ENCODE measurements at places on chromosomes 12 and 14.

DNA sequence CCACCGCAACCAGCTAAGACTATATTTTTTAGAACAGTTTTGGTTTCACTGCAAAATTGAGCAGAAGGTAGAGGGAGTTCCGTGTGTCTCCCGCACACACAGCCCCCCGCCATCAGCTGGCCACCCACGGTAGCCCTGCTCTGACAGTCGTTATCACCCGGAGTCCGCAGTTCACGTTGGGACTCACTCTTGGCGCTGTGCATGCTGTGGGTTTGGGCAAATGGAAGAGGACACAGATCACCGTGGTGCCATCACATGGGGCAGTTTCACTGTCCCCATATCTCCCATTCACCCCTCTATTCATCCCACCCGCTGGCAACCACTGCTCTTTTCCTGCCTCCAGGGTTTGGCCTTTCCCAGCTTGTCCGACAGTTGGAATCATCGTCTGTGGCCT lies 31.8 kb upstream of the ULK1 start:
- DNase-seq: no peak

- DNase-seq: no peak
Measured at GRCh38 chr12:56601503-56601902, 28.6 kb downstream of the BAZ2A start.

GRCh38 chr14:32254952-32255679 lies 52.0 kb upstream of the RNU6-8 start:
- DNase-seq: peak; percentile 72

DNA sequence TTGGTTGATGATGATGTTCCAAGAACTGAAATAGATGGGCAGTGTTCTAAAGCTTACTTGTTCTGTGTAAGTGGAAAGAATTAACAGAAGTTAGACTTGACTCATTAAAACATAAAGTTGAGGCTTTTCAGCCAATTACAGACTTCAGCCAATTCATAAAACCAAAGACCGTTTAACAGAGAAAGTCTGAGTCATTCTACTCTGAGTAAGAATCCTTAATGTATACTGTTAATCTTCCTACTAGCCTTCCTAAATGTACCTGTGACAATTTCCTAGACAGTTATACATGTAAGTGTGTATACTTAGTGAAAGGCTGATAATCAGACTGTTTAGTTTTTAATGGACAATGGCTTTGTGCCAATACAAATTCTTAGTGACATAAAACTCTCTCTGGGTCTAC lies 681.0 kb downstream of the RPL10L start:
- no peak for DNase-seq

GRCh38 chr14:59085207-59085739 lies 103.2 kb upstream of the DAAM1 start:
- DNase-seq: no peak

DNA sequence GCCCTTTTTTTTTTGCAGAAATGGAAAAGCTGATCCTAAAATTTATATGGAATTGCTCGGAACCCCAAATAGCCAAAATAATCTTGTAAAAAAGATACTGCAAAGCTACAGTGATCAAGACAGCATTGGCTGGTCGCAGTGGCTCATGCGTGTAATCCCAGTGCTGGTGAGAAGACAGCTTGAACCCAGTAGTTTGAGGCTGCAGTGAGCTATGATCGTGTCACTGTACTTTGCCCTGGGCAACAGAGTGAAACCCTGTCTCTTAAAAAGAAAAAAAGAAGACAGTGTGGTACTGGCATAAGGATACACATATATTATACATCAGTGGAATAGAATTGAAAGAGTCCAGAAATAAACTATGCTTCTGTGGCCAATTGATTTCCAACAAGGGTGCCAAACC lies 5.4 kb downstream of the ITGB7 start:
- no peak for DNase-seq

DNA sequence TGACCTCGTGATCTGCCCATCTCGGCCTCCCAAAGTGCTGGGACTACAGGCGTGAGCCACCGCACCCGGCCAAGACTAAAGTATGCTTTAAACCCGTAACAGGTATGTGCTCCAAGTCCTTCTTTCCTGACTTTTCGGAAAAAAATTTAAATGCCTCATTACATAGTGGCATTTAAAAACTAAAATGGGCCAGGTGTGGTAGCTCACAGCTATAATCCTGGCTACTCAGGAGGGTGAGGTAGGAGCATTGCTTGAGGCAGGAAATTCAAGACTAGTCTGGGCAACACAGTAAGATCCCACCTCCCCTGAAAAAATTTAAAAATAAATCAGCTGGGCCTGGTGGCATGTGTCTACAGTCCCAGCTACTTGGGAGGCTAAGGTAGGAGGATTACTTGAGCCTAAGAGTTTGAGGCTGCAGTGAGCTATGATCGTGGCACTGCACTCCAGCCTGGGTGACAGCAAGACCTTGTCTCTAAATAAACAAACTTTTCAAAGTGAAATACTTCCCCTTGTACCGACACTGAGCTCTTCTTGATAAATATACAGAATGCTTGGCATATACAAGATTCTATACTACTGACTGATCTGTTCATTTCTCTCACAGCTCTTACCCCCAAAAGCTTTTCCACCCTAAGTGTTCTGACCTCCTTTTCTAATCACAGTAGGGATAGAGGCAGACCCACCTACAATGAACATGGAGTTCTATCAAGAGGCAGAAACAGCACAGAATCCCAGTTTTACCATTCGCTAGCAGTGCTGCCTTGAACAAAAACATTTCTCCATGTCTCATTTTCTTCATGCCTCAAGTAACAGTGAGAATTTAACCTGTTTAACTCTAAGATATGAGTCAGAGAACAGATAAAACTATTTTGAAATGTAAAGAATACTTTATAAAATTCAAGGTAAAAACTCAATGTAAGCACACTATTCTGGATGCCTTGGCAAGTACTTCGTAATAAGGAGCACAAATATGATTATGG lies 7.9 kb downstream of the PPP4R3A start:
- DNase-seq: no peak

GRCh38 chr12:102010265-102010994 lies 51.4 kb downstream of the WASHC3 start:
- no peak for DNase-seq

DNA sequence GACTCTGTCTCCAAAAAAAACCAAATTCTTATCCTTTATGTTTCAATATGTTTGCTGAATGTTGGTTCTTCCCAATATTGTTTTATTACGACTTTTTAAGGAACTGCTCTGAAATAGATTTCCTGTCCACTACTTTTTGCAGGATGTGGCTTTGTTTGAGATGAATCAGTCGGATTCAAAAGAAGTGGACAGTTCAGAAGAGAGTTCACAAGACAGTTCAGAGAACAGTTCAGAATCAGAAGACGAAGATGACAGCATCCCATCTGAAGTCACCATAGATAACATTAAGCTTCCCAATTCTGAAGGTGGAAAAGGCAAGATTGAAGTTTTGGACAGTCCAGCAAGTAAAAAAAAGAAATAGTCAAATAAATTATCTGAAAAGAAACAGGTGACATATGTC lies 8.2 kb downstream of the NOPCHAP1 start:
- DNase-seq: no peak

DNA sequence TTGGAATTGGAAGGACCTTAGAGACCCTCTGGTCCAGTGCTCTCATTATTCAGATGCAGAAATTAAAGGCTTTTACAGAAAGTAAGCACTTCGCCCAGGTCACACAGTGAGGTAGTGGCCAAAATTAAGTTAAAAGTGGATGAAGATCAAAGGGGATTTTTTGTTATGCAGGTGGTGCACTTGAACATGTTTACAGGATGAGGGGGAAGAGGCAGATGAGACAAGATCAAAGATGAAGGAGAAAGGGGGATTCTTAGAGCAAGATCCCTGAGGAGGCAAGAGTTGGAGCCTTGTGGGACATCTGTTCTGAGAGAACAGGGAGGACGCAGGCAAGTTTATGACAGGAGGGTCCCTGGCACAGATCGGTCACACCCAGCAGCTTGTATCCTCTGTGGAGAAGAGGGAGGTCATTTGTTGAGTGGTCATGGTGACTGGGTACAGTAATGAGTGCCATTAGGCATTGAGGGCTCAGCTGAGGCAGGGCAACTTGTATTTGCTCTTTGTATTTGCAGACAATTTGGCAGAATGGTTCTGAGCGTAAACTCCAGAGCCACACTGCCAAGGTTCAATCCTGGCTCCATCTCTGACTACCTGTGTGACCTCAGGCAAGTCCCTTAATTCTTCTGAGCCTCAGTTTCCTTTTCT lies 84.0 kb downstream of the BORCS5 start:
- DNase-seq: no peak

DNA sequence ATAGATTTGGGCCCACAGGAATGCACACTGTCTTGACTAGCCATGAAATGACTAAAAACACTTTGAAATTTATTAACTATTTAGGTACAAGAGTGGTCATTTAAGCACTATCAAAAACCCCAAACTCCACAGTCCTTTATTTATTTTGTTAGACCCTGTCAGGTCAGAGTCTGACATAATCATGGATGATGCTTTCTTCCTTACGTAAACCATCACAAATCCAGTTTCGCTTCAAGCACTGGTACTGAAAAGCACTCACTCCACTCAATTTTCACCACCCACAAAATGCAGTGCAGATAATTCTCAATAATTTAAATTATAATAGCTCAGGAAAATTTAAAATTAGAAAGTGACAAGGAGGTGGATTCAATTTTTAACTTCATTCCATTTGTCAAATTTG lies 25.8 kb downstream of the PPP2R5E start:
- DNase-seq: no peak

- DNase-seq: no peak
Measured at GRCh38 chr14:32710731-32711680, 227.7 kb upstream of the NPAS3 start.

- DNase-seq: no peak
Measured at GRCh38 chr12:6158749-6159148, 34.3 kb upstream of the VWF start.

- no peak for DNase-seq
Measured at GRCh38 chr12:132550830-132551640, 59.3 kb downstream of the LRCOL1 start.

- no peak for DNase-seq
Measured at GRCh38 chr12:95986635-95987570, 9.2 kb downstream of the HAL start.

DNA sequence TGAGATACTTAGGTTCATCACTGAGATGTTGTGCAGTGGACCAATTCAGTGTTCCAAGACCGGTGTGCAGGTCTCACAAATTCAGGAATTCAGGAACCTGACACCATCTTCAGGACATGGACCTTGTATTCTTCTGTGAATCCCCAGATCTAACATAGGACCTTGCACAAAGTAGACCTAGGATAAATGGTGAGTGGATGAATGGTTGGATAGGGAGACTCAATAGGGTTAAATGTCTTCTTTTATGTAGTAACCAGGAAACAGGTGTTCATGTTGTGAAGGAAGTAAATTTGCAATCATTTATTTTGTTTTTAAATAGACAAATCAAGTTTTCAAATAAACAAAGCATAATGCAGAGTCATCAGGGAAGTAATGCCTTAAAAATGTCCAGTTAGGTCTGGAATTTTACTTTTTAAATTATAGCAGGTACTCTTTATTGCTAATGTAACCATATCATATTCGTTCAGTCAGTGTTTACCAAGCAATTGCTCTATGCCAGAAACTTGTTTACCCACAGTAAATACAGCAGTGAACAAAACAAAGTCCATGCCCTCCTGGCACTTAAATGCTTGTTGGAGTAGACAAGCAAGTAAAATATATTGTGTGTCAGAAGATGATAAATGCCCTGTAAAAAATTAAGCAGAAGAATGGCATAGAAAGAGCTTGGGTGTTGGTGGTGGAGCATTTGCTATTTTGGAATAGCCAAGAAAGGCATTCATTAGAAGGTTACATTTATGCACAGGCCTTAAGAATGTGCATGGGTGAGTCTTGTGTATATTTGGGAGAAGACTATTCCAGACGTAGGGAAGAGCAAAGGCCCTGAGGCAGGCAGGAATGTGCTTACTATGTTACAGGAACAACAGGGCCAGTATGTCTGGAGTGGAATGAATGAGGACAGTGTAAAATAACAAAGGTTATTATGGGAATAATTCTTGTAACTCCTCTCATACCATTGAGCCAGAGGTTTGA lies 26.3 kb downstream of the RXYLT1 start:
- no peak for DNase-seq

- DNase-seq: no peak
Measured at GRCh38 chr14:89331398-89331797, 85.6 kb downstream of the FOXN3 start.

DNA sequence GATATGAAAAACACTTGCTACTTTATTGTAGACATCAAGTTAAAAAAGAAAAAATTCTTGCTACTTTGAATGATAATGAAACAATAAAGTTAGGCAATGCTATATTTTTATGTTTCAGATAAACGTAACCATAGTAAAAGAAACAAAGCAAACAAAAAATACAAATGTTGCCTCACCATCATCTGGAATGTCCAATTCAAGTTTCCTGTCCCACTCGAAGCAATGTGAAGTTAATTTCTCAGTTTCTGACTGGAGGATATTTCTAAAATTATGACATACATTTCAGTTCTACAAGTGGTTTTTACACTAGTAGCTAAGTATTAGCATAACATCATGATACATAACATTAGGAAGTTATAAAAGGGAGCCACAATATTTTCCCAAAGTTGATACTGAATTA lies 20.9 kb downstream of the DLGAP5 start:
- DNase-seq: no peak

DNA sequence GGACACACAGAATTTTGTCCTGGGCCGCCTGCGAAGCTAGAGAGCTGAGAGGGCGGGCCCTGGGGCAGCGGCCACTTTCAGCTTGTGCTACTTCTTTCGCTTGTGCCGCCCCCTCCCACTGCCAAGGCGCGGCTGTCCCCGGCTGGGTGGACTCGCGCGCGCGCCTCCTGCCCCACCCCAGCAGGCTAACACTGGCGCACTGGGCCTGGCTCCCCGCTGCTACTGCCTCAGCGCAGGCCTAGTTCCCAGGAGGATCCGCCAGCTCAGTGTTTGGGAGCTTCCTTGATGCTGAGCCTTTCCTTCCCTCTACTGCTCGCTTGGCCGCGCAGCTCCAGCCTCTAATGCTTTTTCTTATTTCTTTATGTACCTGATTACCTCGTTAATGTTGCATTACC lies 27.4 kb upstream of the METAP2 start:
- DNase-seq: peak; percentile 26

GRCh38 chr14:59358102-59358501 lies 107.1 kb downstream of the GPR135 start:
- no peak for DNase-seq

DNA sequence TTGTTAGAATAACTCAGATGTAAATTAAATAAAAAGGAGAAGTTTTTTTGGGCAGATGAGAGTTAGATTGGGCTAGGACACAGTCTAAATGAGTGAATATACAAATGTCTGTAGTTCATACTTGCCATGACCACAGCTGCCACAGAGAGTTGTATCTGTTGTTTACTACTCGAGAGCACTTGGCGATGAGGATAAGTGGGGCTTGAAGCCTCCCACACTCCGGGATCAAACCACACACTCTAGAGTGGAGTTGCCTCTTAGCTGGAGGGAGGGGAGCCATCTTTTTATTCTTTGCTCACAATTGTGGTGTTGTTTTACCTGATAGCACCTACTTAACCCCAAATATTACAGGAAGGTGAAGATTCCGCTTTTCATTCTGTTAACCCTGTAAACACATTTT lies 27.5 kb downstream of the BEST3 start:
- no peak for DNase-seq

DNA sequence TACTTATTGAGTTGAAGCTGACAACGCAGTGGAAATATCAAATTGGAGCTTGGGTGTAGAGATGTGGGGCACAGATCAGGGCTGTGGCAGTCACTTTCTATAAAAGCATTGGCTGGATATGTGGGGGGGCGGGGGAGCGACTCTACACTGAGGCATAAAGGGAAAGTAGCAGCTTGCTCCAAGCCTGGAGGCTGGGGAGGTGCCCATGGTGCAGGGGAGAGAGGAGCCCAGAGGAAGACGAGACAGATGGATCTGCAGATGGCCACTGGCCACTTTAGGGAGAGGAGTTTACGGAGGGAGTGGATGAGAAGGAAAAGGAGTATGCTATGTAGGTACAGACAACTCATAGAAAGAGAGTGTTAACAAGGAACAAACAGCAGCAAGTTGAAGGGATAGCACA lies 13.5 kb upstream of the NGB start:
- no peak for DNase-seq

All from right lung (tissue), 10 donors.